Stimulated activated CD4-positive, alpha-beta T cell treated with anti-CD3 and anti-CD28 coated beads, Interleukin-4, amount 100 ng/mL, for 4 hours (primary cell): ENCODE measurements at places on chromosomes 1 and 21.

- no peak for DNase-seq
These were observed 45.7 kb upstream of the DEPDC1 start for GRCh38 chr1:68542586-68542985.

GRCh38 chr1:20063861-20064292 lies 6.1 kb upstream of the PLA2G5 start:
- DNase-seq, result no peak

DNA sequence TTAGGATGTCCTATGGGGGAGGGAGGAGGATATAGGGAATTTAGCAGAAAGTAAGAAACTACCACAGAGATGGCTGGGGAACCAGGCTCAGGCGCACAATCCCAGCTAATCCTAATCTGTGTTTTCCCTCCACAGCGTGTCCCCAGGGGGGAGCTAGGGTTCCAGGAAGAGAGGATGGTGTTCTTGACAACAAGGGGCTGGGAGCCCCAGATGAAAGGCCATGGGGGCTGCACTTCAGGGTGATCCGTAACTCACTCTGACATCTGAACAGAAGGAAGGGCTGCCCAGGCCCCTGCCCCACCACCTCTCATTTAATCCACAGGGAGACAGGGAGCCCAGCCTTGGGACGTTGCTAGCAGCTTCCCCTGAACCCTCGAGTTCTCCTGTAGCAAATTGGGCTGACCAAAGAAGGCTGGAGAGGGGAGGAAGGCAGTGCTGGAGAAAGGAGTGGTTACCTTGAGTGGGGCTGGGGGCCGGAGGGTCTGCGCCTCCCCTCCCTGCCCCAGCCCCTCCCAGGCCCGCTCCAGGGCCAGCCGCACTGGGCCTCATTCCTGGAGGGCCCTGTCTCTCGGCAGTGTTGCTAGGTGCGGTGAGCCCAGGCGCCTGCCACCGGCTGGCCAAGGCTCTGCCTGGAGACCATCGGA lies 131.7 kb downstream of the TMEM53 start:
- no peak for DNase-seq

DNA sequence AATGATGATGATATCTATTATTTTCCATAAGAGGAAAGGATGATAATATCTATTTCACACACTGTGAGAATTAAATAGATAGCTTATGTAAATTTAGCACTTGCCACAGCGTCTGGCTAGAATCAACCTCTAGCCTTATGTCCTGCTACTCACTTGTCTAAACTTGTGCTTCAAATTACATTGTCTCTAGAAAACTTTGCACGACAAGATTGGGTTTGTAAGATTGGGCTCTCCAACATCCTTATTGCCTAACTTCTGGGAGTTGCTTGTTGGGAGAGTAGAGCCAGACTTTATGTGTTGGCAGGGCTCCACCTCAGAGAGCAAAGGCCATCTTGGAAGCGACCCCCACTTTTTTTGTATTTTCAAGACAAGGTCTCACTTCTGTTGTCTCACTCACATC lies 50.0 kb upstream of the POGK start:
- no peak for DNase-seq

- DNase-seq, result peak; percentile 60
These were observed 24.8 kb upstream of the ITPKB start for GRCh38 chr1:226763905-226764264.

DNA sequence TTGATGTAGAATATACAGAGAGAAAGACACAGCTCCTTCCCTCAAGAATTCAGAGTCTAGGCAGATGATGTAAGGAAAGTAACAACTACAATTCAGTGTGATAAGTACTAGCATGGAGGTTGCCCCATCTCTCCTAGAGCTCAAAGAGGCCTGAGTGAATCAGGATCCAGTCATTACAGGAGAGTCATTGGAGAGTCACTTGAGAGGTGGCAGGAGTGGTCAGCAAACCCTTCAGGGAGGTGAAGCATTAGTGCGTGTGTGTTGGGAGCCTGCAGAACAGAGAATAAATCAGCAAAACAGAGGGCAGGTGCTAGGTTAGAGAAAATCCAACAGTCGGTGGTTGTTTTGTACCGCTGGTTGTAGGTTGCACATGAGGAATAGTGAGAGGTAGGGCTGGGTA lies 46.1 kb downstream of the GRIK1 start:
- DNase-seq, result no peak

DNA sequence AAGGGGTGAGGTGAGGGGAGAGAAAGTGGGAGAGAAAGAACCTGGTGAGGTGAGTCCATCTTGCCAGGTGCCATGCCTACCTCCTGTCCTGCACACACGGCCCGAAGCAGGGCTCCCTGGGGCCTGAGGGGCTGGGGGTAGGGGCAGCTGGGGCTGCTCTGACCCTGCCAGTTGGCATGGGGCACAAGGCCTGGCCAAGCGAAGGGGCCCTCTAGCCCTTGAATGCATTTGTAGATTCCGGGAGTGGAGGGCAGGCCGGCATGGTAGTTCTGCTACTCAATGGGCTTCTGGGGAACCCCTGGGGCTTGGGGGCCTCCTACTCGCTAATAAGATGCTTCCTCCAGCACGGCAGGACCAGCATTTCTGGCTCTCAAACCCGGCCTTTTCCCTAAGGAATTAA lies 3.6 kb upstream of the PRDM16 start:
- no peak for DNase-seq

- no peak for DNase-seq
These were observed 60.5 kb downstream of the USP24 start for GRCh38 chr1:55154616-55155015.

DNA sequence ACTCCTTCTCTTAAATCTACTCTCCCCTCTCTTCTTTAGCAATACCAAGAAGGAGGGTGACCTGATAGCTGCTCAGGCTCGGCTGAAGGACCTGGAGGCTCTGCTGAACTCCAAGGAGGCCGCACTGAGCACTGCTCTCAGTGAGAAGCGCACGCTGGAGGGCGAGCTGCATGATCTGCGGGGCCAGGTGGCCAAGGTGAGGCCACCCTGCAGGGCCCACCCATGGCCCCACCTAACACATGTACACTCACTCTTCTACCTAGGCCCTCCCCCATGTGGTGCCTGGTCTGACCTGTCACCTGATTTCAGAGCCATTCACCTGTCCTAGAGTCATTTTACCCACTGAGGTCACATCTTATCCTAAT lies 16.0 kb downstream of the LMNA start:
- DNase-seq, result no peak

GRCh38 chr1:182600036-182600713 lies 4.0 kb downstream of the RGS16 start:
- no peak for DNase-seq

GRCh38 chr1:6872573-6873261 lies 87.5 kb downstream of the CAMTA1 start:
- no peak for DNase-seq
